D341Med (cell line): ENCODE measurements at places on chromosomes 12 and 14.

- DNase-seq = no peak
Observed at GRCh38 chr14:25034803-25035681, 14.9 kb downstream of the STXBP6 start.

- DNase-seq = no peak
Observed at GRCh38 chr12:30953951-30954751, 27.6 kb downstream of the TSPAN11 start.

- no peak for DNase-seq
Observed at GRCh38 chr14:59816941-59817340, 53.6 kb downstream of the RTN1 start.

DNA sequence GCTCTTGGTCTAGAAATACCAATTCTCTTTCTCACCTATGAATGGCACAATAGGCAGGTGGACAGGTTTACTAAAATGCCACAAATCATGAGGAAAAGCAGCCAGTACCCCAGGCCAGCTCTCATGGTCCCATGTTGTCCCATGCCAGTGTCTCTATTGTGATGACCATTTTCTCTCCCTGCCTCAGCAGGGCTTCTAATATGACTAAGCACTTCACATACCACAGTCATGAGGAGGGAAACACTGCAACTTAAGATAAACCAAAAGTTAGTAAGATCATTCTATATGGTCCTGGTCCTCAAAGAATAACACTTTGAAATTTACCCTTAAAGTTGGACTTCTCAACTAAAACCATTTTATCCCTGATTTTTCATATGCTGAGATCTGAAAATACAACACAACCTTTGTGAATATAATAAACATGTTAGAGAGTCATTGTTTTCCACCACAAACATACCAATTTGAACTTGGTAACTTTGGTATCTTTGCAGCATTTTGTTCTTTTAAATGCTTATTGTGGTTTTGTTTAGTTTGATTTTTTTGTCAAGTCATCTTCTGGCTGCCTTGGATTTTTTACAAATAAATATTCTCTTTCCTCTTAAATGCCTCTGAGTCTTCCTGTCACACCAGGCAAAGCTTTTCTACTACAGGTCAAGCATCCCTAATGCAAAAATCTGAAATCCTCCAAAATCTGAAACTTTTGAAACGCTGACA is 3.6 kb downstream of the TTC5 start:
- no peak for DNase-seq

GRCh38 chr12:64991121-64991611 is 129.9 kb downstream of the WIF1 start:
- DNase-seq = no peak

DNA sequence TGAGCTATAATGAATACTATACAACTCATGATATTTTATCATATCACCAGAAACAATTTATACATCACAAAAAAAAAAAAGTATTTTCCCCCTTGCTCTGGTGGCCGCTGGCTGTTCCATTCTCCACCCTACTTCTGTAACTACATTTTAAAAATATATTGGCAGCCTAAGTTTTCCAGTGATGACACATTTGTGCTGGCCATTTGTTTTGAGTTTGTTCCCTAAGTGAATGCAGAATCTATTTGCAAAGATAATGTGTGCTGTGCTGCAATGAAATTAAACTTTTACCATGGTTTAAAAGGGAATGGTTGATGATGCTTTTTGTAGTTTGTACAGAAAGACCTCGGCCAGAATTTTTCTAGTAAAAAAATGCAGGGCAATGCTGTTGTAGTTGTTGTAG is 1092.8 kb downstream of the TMTC2 start:
- DNase-seq = no peak

DNA sequence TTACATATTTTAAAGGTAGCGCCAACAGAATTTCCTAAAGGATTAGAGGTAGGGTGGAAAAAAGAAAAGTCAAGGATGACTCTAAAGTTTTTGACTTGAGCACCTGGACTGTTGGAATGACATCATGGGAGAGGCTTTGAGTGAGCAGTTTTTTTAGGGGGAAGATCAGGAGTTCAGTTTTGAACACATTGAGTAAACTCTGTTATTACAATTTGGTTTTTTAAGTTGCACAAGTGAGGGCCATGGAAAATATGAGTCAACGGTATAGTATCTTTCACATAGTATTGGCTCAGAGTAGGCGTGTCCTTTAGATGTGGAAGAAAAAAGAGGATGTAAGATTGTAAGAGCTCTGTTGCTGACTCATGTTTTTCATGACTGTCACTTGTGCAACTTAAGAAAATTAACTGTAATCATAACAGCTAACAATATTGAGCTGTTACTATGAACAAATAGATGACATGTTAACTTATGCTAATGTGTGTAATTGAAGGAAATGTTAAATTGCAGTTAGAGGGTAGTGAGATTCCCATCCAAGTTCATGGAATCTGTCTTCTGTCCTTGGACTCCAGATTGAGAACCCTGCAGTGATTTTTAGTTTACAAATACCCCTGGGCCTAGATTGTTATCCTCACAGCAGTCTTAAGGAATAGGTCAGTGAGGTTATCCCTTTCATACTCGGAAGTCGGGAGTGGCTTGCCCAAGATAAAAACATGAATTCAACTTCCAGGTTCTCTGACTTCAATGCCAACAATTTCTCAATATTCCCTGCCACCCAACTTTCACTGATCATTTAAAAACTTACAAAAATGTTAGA is 48.2 kb upstream of the ATP2B1 start:
- no peak for DNase-seq

GRCh38 chr12:65891987-65892481 is 67.8 kb downstream of the HMGA2 start:
- no peak for DNase-seq

- DNase-seq = no peak
Observed at GRCh38 chr14:102949801-102950451, 27.5 kb downstream of the AMN start.

GRCh38 chr12:12378616-12379015 is 21.7 kb downstream of the BORCS5 start:
- no peak for DNase-seq

DNA sequence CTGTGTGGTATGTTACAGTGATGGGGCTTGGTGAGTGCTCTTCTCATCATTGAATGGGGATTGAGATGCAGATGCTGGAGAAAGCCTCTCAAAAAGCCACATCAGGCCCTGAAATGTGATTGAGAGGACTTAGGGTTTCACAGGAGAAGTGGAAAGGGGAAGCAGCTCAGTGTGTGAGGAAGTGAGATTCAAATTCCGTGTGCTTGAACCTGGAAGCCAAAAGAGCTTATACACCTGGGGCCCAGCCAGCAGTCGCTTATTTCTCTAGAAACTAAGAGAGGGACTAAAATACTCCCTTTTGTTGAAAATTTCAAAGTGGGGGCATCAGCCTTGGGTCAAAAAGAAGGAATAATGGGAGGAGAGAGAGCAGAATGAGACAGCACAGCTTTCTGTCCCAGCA is 39.1 kb upstream of the GZMB start:
- DNase-seq = no peak

DNA sequence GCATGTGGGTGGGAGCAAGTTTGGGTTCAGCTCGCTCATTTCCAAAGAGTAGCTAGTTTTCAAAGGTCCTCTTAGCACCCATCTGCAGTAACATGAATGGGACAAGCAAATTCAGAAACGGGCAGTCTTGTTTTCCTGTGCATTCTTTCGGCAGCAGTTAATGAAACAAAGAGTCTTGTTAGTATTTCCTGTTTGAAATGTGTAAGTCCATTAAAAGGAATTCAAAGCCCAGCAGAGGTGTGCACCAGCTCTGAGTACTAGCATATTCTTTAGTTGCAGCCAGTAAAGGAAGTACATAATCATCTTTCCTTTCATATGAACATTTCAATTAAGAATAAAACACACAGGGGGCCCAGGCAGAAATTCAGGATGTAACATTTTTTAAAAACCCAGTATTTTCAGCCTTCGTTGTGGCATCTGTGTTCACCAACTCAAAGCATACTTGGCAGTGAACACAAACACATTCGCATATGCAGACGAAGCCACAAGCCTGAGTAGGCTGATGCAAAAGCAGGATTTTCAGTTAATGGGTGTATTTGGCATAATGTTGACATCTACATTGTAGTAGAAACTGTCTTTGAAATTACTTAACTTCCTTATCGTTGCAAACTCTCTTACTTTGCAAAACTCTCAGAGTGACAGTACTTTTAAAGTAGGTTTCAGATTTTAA is 570.0 kb upstream of the FLRT2 start:
- DNase-seq = no peak

DNA sequence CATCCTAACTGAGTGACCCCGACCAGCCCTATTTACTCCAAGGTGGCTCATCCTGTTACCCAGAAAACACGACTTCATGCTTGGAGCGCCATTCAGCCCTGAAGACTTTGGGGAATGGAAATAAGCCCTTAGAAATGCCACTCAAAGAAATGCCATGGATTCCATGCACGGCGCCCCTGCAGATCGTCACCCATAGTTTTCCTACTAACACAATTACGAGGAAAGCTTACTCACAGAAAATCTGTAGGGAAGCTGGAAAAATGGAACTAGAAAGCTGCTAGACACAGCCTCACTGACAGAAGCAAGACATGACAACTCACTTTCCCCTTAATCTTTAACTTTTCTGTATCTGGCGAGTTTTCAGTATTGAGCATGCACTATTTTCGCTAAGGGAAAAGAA is 19.5 kb downstream of the NUAK1 start:
- no peak for DNase-seq

DNA sequence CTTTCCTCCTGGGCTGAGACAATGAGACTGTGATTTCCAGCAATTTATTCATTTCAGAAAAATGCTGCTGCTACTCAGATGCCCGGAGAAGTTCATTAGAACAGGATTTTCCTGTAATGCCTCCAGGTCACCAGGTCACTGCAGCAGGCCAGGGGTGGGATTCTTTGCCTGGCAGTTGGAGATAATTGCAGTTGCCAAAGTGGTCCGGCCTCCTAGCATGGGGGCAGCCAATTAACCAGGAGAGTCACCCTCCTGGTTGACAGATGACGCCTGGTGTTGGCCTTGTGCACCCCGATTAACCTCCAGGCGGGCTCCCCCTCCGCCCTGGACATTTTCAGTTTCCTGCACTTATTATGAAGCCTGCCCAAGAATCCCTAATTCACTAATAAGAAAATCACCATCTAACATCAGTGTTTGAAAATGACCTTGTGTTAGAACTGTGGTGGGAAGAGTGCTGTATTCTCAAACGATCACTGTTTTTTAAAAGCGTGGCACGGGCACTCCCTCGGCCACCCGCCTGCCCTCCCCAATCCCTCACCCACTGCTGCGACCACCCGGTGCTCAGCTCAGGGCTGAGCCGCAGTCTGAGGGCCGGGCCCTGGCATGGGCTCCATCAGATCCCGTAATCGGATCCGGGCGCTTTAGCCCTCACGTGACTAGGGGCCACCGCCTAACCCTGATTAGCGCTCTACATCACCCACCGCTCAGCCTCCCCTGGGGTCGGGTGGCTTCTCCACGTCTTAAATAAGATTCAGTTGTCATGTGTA is 12.9 kb downstream of the RIMBP2 start:
- no peak for DNase-seq

DNA sequence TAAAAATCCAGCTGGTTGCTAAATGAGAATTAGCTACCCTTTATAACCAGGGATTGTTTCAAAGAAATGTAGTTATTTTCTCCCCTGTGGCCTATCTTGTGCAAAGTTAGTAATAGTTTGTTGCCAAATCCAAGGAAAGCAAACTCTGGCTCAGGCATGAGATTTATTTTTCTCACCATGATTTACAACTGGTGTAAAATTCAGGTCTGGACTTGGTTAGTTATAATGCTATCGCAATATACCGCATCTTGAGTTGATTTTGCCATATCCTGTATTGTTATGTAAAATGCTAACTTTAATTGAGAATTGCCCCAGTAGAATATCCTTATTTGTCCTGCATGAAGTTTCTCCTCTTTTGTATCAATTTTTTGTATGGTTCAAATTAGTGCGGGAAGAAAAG is 135.5 kb downstream of the CRADD start:
- no peak for DNase-seq

DNA sequence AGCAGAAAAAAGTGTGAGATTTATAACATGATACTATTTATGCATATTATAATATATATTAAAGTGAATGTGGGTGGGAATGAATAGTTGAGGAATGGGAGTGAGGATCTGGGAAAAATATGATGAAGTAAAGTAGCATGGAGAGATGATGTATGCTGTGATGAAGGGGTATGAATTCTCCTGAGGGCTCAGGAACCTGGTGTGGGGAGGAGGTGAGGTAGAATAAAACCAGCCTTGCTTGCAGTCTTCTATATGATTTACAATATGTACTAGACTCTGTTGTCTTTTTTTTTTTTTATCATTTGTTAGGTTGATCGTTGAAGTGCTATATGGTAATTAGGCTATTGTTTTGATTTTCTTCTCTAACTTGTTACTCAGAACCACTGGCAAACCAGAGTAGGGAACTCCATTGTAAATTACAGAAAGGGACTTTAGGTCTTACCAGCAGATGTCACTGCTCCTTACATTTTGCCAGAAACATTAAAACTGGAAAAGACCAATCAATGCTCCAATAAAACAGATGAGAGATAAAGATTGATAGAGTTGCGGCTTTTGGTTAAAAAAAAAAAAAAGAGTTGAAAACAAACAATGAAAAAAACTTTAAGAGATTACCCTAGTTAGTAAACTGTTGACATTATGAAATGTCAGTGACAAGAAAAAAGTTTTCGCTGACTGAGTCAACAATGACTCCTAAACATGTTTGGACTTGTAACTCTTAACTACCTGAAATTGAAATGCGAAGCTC is 39.9 kb downstream of the ATL1 start:
- peak; percentile 30 for DNase-seq

- DNase-seq = no peak
Observed at GRCh38 chr12:81337886-81338285, 260.0 kb downstream of the ACSS3 start.

DNA sequence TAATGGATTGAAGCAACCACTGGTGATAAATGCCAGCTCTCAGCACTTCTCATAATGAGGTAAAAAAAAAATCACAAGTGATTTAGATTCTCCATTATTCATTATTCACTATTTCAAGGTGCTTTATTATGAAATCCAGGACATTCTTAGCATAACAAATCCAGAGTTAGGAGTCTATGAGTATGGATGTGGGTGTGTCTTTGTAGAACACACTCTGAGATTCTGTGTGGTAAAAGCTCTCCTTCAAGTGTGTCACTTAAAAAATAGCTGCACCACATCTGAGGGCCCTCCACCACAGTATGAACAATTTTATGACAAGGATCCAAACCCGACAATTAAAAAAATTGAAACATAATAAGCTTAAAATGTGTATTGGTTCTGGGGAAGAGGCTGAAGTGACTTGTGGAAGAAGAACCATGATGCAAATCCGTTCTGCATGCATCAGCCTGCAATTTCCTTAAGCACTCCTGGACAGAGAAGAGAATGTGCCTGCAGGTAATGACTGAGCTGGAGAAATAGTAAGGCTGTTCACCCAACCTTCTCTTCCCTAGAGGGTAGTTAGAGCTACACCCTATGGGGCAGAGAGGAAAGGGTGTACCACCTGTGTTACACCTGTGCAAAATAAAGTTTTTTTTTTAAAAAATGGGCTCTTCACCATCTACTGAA is 488.5 kb upstream of the MGAT4C start:
- DNase-seq = no peak
